ENCODE measurements at places on chromosomes 2 and 18.

GRCh38 chr2:9908639-9909038, 42.9 kb upstream of the GRHL1 start:
- DNase-seq = no peak

GRCh38 chr2:98436734-98437133, 7.9 kb upstream of the INPP4A start:
- DNase-seq = no peak

DNA sequence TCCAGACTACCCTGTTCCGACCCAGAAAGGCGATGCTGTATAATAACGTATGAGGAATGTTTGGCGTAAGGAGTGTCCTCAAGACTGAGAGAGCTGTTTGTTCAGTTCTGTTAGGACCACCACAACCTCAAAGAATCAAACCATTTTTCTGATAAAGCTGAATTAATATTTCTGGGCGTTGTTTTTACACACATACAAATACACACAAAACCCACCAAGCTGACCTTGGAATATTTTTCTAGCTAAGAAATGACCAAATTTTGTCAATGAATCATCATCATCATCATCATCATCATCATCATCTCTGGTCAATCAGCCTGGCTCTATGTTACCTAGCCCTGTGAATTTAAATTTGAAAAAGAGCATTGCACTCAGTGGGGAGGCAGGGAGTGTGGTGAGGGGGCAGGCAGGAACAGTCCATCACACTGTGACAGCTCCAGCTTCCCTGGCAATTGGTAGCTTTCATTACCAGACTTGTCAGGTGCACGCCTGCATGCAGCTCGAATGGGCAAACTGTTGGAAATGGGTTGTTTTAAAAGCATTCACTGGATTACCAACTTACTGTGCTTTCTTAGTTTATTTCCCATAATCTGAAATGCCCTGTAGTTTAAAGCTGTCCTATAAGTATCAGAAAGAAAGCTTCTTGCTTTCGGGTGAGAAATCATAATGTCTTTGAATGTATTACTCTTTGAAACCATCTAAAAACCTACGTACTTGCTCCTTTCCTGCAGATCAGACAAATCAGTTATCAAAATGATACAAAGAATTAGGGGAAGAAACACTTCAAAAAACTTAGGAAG, 6.9 kb upstream of the POU3F3 start:
- DNase-seq = no peak

DNA sequence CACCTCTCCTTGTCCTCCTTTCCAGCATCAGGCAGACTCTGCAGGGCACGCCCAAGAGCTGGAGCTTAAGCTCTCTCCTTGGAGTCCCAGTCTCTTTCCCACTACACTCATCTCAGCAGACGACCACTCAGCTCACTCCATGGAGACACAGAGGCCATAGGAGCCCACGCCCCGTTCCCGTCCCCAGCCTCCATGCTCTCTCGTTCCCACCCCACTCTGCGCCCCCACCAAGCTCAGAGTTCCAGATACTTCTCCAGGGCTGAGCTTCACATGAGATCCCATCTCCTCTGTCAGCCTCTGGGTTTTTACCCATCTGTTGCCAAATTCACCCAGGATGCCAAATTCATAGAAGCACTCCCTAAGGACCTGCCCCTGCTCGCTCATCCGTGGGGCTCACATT, 87.3 kb downstream of the MALT1 start:
- no peak for DNase-seq

DNA sequence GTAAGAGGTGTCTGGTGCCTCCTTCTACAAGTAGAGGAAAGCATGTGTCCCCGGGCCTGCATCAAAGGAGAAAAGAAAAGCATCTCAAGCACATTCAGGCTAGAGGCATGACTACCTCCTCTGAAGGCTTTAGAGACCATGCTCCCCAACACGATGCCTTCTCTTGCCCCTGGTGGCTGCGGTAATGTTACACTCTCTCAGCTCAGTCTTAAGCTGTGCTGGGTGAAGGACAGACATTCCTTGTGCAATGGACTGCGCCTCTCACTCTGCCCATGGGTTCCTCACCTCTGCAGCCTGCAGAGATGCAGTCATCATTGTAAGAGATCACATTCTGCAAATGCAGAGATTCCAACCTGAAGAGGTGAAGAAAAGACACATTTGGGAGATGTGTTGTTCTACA, 148.2 kb upstream of the HNRNPA3 start:
- DNase-seq = no peak
